ENCODE measurements at places on chromosomes 16 and 17. TPM values are rescaled to one million over a fixed set of nuclear protein-coding genes. Genes with fewer than 3 reads are reported as not detected.

- no peak for DNase-seq
Observed at GRCh38 chr16:80557037-80557436, 16.2 kb downstream of the DYNLRB2 start.

- DNase-seq = no peak
Observed at GRCh38 chr16:28162326-28162877, 49.4 kb downstream of the XPO6 start.

DNA sequence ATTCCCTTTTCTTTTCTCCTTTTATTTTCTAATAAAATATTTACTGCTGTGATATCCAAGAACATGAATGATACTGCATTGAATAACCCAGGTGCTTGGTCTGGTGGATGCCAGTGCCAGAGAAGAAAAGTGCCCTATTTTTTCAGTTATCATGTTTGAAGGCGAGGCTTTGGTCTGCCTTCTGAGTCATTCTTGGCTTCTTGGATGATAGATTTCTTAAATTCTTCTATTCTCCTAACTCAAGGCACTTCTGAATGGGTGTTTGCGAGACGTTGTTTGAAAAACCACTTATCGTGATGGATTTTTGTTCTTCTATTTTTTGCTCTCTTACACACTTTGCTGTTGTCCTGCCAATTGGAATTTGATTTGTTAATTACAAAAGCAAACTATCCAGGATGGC is 66.7 kb downstream of the FTO start:
- no peak for DNase-seq

CCL17 gene
- not detected for total RNA-seq

GRCh38 chr17:151886-152859 is 14.8 kb downstream of the SCGB1C2 start:
- DNase-seq = peak; percentile 22

RRAD gene
- total RNA-seq = 95.4 TPM

GRCh38 chr16:86884390-86884650 is 306.0 kb downstream of the FOXL1 start:
- DNase-seq = no peak

GRCh38 chr16:74071996-74072535 is 224.5 kb upstream of the PSMD7 start:
- no peak for DNase-seq

DNA sequence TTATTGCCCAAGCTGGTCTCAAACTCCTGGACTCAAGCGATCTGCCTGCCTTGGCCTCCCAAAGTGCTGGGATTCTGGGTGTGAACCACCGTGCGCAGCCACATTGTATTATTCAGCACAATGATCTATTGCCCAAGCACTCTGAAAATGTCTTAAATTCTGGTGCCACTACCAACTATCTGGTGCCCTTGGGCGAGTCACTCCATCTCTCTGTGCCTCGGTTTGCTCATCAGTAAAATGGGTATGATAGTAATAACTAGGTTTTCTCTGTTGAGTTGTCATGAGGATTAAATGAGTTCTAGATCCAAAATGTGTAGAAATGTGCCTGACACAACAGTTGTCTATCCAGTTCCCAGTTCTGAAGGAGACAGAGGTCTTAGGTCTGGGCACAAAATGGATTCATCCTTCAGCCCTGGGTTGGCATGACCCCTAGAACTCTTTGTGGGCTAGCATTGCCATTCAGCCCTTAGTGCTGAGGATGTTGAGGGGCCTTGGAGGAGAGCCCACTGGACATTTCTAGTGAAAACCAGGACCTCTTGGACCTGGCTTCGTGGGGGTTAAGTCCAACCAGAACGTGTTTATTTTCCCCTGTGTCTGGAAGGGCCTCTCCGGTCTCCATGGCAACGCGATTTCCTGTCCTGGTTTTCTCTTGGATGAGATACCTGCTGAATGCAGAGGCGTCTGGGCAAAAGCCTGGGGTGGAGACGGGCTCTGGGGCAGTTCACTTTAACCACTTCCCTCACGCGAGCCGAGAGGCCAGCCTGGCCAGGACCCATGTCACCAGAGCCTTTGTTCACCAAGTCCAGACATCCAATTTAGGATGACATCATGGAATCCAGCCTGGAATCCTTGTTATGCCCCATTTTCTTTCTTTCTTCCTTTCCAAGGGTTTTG is 43.7 kb upstream of the TNRC6A start:
- peak; percentile 56 for DNase-seq

GRCh38 chr16:12575288-12575687 is 228.4 kb downstream of the CPPED1 start:
- no peak for DNase-seq

Measured in Right ventricle myocardium superior (tissue), 1 donor.